ENCODE measurements at places on chromosomes 6 and 20.

- DNase-seq: no peak
Measured at GRCh38 chr6:11126876-11127275, 15.4 kb upstream of the ERVFRD-1 start.

DNA sequence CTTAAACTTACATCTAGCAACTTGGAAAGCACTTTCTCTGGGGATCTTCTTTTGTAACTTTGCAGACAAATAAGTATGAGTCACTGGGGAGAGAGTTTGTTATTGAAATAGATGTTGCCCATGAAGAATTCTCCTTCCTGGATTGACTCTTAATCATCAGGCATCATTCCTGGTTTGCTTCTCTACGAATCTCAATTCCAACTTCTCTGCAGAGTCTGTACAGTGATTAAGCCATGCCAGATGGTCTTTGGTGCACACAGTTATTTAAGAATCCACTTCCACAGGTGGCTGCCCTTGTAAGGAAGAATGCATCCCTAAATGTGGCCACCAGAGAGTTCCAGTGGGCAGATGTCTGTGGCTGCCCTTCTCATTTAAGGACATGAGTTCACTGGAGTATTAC, 25.7 kb downstream of the MYCT1 start:
- no peak for DNase-seq

DNA sequence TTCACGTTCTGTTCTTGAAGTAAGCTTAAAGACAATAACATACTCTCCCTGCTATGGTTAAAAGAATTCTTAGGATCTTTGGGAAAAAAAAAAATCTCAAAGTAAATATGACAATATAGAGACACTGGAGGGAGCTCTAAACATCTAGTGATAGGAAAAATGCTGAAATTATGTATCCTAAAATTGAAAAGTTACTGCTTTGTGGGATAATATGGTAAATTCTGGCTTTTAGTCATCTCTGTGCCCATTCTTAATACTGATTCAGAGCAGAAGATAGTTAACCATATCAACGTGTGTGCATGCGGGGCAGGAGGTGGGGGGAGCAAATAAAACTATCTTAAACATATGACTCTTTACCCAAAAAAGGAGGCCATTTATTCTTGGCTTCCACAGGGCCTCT, 165.4 kb downstream of the GMPR start:
- DNase-seq: no peak

DNA sequence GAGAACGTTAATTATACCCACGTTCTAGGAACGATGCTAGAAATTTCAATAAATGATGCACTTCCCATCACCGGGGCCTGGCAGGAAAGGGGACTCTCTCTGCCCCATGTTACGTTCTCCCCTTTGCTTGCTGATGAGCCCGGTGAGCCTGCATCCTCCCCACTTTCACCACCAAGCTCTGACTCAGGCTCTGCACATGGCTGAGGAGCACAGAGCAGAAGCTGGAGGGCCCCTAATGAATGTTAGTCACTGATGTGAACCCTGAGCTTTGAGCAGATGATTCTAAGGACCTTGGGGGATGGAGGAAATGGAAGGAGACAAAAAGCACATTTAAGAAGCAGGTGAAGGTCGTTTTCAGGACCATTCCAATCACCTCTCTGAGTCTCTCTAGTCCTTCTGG, 468.2 kb upstream of the ARID1B start:
- DNase-seq: no peak

GRCh38 chr6:35370124-35370741, 27.9 kb downstream of the PPARD start:
- no peak for DNase-seq

DNA sequence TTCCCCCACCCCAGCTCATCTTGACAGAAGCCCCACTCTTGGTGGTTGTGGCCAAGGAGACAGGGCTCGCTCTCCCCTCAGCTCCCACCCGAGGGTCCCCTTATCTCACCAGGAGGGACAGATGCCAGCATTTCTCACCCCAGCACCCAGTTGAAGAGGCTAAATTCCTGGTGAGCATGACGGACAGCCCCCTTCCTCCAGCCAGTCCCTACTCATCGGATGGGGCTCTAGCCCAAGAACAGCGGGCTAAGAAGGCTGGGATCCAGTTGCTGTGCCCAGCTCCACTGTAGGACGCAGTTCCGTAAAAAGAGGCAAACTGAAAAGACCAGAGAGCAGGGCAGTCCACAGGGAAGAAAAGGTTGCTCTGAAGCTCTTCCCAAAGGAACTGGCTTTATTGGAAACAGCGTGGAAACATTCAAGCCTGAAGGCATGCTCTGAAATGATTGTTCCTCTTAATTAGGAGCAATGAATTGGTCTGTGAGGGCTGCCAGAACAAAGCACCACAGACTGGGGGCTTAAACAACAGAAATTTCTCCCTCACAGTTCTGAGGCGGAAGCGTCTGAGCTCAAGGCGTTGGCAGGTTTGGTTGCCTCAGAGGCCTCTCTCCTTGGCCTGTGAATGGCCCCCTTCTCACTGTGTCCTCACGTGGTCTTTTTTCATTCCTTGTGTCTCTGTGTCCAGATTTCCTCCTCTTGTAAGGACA, 17.9 kb upstream of the KIF25 start:
- DNase-seq: no peak

- DNase-seq: no peak
Measured at GRCh38 chr20:39533858-39534257, 571.7 kb downstream of the DHX35 start.

GRCh38 chr6:130018744-130019325, 454 bp downstream of the L3MBTL3 start:
- DNase-seq: no peak

DNA sequence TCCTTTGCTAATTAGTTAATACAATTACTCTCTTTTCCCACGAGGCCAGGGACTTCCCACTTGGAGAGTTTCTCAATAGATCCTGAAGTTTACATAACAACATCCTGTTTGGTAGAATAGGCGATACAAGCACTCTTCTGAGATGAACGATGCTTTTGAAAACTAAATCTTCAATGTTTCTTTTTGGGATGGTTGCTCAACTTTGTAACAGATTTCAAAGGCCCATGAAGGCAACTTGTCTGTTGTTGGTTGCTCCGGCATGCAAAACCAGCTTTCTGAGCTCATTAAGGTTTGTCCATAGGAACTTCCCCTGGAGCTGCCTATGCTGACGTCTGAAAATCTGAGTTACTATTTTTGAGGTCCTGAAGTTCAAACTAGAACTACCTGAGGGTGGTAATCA, 25.9 kb upstream of the ROS1 start:
- DNase-seq: no peak

DNA sequence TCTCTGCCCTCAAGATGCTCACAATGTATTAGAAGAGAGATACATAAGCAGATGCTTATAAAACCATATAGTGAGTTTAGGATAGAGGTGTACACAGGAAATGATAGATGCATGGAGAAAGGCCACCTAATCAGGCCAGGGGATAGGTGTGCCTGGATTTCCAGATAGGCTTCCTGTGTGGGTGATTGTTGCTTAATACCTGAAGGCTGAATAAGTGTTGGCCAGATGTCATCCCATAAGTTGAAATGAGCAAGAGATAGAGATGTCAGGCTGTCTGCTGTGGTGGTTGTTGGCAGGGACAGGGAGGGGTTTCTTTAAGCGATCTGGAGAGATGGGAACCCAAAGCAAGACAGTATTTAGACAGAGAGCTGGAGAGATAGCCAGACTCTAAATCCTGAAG, 109.8 kb upstream of the SGK1 start:
- DNase-seq: no peak

DNA sequence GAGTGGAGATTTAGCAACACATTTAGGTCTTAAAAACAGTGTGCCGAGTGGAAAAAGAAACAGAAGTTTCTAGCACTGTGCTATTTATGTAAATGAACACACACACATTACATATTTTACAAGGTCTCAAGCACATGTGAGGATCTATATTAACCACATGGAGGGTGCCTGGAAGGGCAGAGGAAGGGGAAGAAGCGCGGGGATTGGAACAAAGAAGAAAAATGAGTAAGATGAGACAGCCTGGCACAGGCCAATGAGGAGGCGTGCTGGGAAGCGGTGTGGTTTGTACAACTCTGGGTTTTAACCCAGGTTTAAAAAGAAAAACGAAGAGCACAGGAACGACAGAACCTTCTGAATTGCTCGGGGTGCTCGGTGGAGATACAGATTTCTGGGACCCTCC, 5.7 kb downstream of the KCNG1 start:
- no peak for DNase-seq

DNA sequence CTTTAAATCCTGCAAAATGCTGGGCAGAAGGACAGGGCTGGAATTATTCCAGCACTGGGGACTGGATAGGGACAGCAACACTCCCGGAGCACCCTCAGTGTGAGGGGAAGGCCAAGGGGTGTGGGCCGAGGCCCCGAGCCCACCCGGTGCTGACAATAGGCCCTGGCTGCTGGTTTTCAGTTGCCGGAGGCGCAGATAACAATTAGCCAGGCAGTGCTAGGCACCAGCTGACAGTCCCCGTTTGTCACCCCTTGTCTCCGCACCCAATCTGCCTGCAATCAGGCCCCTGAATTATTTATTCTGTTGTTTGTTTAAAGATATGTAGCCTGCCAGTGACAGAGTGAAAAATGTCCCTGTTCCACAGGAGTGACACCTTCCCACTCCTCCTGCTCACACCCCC, 120.0 kb downstream of the GRM4 start:
- DNase-seq: no peak

DNA sequence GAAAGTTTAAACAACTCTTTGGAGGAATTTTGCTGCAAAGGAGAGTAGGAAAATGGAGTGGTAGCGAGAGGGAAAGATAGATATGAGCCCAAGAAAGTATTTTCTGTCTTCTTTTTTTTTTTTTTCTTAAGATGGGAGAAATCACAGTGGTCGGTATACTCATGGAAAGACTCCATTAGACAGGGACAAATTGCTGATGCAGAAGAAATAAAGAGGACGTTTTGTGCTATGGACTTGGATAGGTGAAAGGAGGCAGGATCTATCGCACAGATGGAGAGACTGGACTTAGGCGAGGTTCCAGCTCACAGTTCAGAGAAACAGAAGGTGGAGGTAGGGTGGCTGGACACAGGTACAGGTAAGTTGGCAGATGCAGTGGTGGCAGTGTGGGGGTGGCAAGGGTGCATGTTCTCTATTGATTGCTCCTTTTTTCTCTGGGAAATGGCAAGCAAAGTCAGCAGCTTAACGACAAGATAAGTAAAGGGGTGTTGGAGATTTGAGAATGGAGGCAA, 44.2 kb upstream of the ARMC2 start:
- no peak for DNase-seq

DNA sequence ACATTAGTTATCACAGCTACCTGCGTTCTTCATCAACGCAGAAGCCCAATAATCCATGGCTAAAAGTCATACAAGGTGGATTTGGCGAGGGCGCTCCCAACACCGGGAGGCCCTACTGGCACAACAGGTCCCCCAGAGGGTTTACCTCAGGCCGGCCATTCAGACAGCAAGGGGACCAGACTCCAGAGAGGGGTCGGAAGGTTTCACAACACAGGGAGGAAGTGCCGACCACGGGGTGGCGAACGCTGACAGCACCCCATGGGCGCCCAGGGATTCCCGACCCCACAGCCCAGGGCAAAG, 1515.9 kb upstream of the DEFB115 start:
- DNase-seq: no peak

GRCh38 chr20:43554369-43554768, 4.5 kb upstream of the SGK2 start:
- DNase-seq: no peak

- no peak for DNase-seq
Measured at GRCh38 chr6:125814481-125814880, 23.7 kb downstream of the NCOA7 start.

DNA sequence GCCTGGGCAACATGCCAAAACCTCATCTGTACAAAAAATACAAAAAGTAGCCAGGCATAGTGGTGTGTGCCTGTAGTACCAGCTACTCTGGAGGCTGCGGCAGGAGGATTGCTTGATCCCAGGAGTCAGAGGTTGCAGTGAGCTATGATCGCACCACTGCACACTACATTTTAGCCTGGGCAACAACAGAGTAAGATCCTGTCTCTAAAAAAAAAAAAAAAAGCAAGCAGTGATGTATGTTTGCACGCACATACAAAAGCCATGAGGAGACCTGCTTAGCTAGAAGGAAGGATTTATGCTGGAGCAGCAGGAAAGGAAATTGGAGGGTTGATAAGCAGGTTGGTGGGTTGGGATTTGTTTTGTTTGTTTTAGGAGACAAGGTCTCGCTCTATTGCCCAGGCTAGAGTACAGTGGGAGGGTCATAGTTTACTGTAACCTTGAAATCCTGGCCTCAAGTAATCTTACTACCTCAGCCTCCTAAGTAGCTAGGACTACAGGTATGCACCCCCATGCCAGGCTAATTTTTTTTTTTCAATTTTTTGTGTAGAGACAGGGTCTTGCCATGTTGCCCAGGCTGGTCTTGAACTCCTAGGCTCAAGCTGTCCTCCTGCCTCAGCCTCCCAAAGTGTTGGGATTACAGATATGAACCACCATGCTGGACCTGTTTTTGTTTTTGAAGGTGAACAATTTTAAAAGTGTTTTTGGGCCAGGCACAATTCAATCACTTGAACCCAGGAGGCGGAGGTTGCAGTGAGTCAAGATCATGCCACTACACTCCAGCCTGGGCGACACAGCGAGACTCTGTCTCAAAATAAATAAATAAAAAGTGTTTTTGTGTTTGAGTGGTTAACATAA, 4.0 kb downstream of the ZSWIM3 start:
- DNase-seq: no peak

DNA sequence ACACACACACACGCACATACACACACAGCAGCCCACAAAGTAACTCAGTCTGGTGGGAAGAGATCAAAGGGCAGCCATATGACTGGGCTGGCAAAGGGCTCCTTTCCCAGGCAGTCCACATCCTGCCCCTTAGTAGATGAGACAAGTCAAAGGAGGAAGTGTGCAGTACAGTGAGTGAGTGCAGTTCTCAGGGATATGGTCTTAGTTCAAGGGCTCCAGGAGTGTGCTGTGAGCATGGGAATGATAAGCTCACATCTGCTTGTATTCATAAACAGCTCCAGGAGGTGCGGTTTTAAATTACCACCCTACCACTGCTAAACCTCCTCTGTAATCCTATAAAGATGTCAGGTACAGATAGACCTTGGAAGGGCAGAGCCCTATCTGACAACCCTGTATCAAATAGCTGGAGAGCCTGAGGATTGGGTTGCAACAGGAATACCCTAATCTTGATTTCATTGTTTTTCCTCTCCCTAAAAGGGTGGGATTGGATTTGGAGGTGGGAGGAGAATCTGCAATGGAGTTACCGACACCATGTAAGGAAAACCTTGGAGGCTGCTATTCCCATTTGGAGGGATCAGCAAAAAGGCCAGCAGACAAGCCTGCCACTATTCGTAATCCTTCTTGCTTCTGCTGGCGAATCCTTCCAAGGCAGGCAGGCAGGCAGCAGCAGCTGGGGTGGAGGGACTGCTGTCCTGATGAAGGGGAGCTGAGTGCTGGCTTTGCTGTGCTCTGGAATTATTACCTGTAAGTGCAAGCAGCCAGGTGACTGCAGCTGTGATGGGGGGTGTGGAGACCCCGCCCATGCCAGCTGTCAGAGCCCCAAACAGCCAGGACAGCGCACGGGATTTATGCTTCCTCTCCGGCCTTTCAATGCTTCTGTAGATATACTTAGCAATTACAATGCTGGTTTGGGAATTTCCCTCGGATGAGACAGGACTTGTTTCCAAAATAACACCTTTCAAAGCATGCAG, 342.7 kb downstream of the PRL start:
- DNase-seq: peak; percentile 46

DNA sequence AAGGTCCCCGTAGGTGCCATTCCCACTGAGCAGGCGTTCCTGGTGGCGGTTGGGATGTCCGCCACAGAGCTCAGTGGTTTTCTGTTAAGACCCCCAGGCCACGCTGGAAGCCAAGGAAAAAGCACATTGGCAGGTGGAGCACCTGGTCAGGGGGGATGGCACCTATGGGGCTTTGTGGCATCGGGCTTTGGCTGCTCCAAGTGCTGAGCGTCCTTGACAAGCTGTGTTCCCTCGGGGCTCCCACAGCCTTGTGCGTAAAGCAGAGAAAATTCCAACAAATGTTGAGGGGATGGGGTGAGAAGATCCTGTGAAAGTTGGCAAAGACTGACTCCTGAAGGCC, 135.4 kb downstream of the JPH2 start:
- no peak for DNase-seq

Measured in D341Med (cell line).